ENCODE measurements at places on chromosomes 4 and X.

- DNase-seq = no peak
These were observed 119.8 kb upstream of the TEX13D start for GRCh38 chrX:124212622-124213021.

GRCh38 chr4:7815981-7816380 is 123.7 kb downstream of the AFAP1 start:
- DNase-seq = no peak

GRCh38 chr4:147096667-147097604 is 151.3 kb upstream of the TTC29 start:
- DNase-seq = no peak

- no peak for DNase-seq
These were observed 3.7 kb downstream of the GRIPAP1 start for GRCh38 chrX:48998391-48998790.

DNA sequence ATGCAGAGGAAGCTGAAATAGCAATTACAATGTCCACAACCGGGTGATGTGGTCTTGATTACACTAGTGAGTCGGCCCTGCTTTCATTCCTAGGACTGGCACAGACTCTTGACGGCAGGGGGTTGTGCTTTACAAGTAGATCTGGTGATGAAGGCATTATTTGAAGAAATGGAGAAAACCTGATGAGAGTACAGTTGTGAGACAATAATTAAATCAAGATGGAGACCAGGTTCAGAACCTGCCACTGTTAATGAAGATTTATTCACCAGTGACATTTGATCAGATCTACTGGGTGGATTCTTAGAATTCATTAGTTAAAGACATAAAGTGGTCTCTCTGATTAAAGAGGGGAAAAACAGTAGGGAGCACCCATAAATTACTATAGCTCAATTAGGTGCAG is 747.2 kb downstream of the STPG2 start:
- no peak for DNase-seq

DNA sequence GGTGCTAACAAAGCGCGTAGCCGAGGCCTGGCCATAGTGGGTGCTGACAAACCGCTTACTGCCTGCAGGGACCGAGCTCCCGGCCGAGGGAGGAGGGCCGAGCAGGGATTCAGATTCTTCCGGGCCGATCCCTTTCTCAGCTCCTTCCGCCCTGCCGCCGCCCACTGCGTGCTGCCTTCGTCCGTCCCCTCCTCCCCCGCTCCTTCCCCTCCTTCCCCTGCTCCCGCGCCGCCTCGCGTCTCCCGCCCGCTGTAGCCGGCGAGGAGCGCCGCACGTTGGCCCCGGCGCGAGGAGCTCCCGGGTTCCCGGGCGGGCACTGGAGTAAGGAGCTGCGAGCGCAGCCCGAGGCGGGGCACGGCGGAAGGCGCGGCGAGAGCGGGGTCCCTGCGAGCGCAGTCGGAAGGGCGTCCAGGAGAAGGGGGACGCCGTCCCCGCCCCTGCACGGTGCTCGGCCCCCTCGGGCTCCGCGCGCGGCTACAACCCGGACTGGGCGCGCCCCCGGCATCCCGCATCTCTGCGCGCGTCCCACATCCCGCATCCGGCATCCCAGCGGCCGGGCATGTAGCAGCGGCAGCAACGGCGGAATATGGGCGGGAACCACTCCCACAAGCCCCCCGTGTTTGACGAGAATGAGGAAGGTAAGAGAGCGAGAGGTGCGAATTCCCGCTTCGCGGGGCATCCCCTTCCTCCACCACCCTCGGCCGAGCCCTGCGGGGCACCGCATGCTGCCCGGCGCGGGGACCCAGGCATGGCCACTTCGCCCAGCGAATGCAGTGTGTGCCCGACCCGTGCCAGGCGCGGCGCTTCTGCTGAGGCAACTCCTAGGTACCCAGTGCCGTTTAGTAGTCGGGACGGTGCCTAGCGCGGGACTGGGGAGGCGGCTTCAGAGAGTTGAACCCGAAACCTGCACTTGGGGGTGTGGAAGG is at the start of gene STK32B:
TSS of gene STK32B (plus strand) at position 203 of the 926 bp plus-strand sequence.
- no peak for DNase-seq

- DNase-seq = no peak
These were observed 23.3 kb downstream of the NKX3-2 start for GRCh38 chr4:13521047-13521446.

DNA sequence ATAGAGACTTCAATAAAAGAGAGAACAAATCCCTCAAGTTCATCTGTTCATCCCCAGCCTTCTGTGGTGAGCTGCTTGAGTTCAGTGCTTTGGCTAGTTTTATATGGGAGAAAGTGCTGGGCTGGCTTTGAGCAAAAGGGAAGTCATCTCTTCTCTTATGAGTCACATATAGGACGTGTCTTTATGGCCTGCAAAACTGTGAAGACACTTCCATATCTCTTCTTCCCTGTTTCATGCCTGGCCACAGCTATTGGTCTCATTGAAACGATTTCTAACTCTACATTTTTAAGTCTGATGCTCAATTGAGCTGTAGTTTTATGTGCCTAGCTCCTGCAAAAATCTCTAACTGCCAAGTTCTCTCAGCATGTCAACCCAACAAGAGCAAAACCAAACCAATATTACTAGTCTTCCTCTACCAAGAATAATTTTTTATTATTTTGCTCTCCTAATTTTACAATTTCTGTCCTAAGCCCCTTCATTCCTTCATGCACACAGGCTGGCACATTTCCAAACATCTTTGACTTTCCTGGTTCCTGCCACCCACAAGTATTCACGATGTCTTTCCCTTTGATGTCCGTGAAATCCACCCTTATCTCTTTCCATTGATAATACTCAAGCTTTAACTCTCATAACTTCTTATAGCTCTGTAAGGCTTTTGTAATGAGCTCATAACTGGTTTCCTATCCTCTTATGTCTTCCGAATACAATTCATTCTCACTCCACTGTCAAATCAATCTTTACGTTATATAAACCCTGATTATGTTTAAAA is 165.3 kb downstream of the BTC start:
- no peak for DNase-seq

GRCh38 chr4:40455340-40455902 is 120.3 kb downstream of the CHRNA9 start:
- DNase-seq = no peak

DNA sequence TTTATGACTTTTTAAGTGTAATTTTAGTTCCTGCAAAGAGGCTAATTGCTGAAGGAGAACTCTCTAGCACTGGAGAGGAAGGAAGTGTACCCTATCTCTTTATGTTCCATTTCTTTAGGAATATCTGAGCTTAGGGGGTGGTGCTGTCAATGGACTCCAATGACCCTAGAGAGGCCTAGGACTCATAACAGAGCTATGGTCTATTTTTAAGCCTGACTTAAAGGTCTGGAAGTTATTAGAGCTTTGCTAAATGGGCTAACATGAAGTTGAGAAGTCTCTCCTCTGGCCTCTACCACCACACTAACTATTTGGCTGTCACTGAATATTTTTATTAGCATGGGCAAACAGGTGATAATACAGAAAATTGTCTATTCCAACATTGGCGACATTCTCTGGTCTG is 152.2 kb downstream of the SPATA18 start:
- no peak for DNase-seq

- DNase-seq = no peak
These were observed 178.7 kb downstream of the SH3KBP1 start for GRCh38 chrX:19708683-19709082.

DNA sequence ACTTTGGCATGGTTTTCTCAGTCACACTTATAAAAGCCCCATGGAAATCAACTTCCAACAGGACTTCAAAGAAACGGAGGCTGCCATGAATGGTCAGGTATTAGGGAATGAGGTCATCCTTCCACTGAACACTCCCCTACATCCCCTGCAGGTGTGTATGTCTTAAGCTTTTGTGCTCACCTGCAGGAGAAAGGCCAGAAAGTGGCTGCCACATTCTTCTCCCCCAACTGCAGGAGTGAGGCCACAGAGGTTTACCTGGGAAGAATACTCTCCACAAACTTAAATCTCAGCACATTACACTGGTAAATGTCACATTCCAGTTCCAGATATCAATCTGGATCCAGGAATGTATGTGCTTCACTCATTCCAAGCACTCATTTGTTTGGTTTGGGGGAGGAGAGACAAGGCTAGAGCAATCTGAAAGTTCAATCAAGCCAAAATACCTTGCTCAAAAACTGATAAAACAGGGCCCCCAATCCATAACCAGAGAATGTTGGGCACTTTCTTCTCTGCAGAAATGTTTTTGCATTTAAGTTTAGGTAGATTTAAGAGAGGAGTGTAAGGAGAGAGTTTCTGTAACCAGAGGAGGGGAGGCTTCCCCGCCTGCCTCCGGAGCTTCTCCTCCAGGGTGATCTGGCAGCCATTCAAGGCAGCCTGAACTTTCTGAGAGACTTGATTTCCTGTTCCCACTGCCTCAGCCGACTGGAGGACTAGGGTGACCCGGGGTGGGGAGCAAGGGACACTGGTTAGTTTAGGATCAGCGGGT is 15.4 kb downstream of the FAM9C start:
- DNase-seq = no peak

GRCh38 chr4:3121110-3121509 is 46.6 kb downstream of the HTT start:
- DNase-seq = no peak

DNA sequence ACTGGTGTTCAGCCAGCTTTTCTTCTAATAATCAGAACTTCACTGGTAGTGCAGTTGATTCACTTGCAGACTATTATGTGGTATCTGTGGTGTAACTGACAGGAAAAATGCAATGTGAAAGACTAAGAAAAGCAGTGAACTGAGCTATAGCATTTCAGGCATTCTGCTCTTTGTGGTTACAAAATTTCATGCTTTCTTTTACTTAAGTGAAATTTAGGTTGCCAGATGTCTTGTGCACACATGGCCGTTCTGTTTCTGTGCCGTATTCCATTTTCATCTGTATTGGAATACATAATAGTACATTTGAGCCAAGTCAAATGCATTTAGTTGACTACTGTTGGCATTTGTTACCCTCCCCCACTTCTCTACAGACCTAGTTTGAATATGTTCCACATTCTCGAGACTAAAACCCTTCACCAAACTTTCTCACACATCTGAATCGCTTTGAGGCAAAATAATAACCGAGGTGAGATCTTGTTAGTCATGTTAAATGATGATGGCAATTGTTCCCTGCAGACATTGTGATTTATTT is 8.2 kb downstream of the RTL3 start:
- DNase-seq = no peak

GRCh38 chr4:147328756-147329446 is 152.0 kb upstream of the EDNRA start:
- DNase-seq = no peak

DNA sequence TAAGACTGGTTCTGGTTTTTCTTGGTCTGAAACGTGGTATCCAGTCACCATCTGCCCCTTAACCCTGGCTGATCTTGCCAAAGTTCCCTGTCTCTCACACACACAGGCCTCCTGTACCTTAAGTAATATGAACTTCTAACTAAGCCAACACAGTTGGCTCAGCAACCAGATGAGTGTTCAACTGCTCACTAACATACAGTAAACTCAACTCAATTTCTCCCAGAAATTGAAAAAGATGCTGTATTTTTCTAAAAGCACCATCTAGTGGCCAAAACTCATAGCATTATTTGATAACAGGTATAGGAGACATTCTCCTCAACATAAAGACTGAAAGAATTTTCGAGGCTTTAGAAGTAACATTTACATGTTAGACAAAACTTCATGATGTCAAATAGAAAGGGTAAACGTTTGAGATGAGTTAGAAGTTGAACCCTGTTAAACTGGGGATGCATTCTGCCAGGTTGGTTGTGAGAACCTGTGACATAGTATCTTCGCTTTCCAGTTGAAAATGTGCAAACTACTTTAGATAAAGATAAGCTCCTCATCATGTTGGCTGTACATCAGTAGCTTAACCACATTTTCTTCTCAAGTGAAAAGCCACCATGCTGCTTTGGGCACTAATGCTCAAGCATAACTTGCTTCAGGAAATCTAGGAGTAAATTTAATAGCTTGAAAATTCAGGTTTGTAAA is 31.2 kb downstream of the CCNI start:
- no peak for DNase-seq

DNA sequence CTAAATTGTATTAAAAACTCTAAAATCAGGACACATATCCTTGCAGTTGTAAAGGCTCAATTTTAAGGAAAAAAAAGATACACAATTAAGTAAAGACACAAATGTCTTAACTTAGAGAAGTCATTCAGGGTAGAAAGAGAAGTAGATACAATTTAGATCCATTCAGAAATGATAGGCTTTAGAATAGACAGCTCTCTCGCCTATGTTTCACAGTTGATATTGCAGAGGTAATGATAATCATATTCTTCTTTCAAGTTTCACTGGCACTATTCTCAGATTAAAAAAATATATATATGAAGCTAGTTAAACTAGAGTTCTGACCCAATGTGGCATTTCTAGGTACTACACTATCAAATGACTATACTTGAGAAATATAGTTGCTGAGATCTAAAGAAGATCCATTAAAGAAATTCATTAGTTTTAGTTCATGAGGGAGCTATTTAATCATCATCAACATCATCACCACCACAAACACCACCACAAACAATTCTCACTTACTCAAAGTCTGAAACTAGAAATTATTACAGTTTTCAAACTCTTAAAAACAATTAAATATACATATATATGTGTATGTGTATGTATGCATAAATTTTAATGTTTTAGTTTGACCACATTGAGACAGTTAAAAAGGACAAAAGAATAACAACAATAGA is 93.1 kb downstream of the ANTXR2 start:
- DNase-seq = no peak

GRCh38 chr4:62262676-62263075 is 1062.5 kb downstream of the ADGRL3 start:
- no peak for DNase-seq

GRCh38 chrX:291411-291901 is 10.3 kb downstream of the PLCXD1 start:
- DNase-seq = no peak

DNA sequence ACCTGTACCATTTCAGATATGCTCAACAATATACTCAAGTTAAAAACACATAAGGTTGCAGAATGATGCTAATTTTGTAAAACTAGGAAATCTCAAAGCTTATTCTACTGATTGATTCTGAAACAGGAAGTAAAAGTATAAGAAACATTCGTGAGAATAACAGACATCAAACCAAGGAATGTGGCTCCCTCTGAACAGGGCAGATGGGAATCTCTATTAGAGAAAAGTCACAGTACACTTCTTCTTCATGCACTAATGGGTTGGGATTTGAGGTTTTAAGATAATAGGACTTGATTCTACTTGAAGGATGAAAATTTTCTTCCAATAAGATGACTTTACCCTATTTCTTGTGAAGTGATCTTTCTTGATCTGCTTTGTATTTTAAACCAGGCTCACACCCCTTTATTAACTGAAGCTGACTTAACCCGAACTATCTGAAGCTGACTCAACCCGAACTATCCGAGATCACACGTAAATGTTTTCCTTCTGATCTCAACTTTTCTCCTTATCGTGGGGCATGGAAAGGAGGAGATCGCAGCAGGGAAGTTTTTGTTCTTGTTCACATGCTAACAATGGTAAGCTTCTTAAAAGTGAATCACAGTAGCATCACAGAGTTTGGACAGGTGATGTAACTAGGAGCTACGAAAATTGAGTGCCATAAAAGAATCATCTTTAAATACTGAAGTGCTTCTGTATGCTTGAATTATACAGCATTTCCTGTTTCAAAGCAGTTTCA is 363.1 kb upstream of the ZFP42 start:
- DNase-seq = no peak

DNA sequence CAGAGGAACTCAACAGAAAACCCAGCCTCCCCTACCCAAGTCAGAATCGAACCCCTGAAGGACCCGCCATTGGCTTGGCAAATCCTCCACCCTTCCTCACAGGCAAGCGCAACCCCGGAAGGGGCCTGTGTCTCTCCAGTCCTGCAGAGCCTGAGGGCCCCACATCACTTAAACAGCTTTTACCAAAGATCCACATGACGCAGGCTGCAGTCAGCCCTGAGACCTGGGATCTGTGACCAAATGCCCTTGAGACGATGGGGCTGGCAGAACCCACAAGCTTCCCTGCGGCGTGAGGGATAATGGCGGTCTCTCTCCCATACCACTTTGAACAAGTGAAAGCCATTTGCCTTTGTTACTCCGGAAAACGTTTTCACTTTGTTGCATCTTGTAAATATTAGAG is 54.9 kb downstream of the ACOX3 start:
- no peak for DNase-seq
